ENCODE measurements at places on chromosomes 6 and 20.

DNA sequence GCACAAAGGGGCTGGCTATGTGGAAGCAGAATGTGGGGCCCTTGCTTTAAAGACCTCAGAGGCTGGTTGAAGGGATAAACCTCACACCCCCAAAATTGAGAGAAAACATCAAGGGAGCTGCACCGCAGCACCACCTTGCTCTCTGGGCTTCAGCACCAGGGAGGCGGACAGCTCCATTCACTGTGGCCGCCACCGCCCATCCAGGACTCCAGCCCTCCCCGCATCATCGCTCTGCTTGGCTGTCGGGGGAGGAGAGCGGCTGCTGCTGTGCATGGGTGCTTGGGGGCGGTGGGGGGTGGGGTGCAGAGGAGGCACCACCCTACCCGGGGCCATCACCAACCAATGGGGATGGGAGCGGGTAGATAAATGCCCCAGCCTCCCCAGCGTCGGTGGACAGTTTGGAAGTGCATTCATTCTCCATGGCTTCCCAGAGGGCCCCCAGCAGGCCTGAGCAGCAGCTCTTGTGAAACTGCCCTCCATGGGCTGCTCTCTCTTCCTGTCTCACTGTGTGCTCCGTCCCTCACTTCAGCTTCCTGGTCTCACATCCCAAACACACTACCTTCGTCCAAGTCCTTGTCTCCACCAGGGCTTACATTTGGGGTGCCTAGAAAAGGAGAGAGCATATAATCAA lies 75.7 kb upstream of the BHLHE23 start:
- no peak for DNase-seq

DNA sequence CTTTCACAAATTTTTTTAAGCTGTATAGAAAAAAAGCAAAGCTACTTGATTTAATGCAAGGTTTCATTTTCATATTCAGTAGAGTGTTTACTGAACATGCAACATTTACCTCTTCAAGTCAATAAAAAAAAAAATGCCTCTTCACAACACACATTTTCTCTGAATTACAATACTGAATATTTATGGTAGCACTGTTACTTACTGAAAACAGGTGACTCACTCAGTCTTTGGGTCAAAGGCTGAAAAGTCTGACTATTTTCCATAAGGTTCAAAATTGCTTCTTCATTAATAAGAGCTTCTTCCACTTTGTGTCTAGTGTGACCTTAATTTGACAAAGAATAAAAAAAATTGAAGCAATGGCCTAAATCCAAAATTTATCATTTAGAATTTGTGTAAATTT lies 101.9 kb downstream of the REV3L start:
- no peak for DNase-seq

GRCh38 chr6:10991115-10991514 lies 53.0 kb downstream of the ELOVL2 start:
- DNase-seq, result no peak

- DNase-seq, result no peak
Observed at GRCh38 chr6:7473805-7474719, 67.4 kb upstream of the DSP start.

GRCh38 chr6:9295644-9296043 lies 860.3 kb upstream of the SLC35B3 start:
- no peak for DNase-seq

DNA sequence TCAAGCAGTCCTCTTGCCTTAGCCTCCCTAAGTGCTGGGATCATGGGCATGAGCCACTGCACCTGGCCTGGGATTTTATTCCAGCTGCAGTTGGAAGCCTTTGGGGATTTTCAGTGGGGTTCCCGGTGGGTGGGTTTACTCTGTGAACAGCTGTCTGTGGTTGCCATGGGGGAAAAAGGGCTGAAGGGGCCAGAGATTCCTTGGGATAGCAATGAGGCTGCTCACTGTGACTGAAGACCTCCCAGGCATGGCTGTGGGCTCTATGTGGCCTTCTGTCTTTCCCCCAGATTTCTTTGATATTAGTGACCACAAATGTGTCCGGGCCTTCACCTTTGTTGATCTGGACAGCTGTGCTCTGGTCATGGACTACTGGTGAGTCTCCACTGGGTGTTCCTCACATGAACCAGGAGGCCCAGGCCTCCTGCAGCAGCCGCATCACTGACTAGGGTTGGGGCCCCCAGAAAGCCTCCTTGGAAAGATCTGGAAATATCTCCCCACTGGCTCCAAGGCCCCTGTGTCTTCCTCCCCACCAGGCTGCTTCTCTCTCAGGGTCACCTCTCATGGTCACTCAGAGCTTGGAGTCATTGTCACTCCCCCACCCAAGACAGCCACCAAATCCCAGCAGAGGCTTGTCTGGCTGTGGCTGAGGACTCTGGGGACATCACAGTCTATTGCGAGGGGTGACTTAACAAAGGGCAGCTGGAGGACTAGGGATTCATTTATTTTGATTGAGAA lies 33.4 kb downstream of the EFCAB8 start:
- DNase-seq, result no peak

GRCh38 chr6:155177363-155177961 lies 86.4 kb upstream of the CLDN20 start:
- peak; percentile 34 for DNase-seq

DNA sequence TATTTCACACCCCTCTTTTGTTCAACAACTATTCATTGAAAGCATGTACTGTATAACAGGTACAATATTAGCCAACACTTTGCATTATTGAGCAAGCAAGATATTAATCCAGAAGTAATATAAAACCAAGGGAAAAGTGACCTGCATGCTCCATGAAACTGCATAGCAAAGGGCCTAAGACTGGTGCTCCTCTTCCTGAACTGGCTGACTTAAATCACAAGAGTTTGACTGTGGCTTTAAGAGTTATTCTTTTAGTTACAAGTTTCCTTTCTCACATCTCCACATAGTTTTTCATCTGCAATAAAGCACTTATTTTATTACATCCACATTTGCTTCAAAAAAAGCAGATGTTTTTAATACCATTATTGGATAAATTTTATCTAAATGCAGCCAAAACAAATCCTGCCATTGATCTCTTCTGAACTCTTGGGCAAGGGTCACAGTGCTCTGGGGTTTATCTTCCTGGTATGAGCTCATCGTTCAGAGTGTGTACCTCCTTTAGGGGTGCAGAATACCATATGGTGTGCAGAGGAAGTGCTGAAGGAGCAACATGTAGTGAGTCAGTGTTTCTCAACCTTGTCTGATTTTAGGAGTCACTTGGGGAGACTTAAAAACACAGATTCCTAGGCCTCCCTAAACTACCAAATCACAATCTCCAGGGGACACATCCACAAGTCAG lies 1225.9 kb upstream of the MAP3K7 start:
- DNase-seq, result peak; percentile 3

- no peak for DNase-seq
Observed at GRCh38 chr6:63430985-63431519, 111.3 kb upstream of the LGSN start.

GRCh38 chr20:48893374-48893773 lies 28.1 kb upstream of the ARFGEF2 start:
- DNase-seq, result no peak

DNA sequence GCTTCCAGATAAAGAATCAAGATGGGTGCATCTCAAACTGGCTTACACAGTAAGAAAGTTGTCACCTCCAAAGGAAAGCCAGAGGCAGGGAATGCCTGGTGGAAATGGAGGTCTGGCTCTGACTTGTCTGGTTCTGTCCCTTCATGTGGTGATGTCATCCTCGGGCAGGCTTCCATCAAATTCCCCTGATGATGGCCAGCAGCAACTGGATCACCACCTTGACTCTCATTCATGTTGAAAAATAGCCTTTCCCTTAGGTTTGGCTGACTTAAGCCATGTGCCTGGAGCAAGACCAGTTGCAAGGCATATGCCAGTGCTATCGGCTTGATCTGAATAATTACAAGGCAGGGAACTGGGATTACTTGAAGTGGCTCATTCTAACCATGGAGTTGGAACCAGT lies 28.8 kb downstream of the IMPG1 start:
- DNase-seq, result no peak

- no peak for DNase-seq
Observed at GRCh38 chr20:11919581-11919980, 1.9 kb downstream of the BTBD3 start.

DNA sequence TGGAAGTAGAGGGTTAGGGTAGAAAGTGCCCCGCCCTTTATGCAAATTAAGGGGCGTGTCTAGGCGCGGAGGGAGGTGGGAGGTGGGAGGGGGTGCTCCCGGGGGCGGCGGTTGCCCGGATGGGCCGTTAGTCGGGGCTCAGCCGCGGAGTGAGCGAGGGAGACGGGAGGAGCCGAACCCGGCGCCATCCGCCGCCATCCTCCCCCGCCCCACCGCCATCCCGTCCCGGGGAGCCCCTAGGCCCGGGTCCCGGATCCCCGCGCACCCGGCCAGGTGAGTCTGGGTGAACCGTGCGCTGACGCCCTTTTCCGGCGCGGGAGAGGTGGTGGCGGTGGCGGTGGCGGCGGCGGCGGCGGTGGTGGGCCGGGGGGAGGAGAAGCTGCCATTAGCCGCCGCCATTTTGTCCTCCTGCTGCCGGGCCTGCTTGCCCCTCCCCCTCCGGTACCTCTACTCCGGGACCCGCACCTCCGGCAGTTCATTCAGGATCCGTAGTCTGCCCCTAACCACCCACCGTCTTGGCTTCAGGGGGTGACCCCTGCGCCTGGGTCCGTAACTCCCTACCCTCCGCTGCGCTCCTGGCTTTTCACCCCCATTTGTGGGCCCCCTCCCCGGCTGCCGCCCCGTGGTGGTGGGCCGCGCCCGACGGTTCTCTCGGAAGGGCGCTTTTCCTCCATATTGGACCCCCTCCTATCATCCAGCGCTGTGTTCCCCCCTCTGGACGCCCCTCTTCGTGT lies at the start of gene PRRC2A:
TSS of gene PRRC2A (plus strand) at position 130 of the 734 bp plus-strand sequence. CDS start 2,075 bp downstream, outside the sequence.
- DNase-seq, result peak; percentile 66

GRCh38 chr6:52909131-52909530 lies 367 bp downstream of the GSTA3 start:
- DNase-seq, result no peak

DNA sequence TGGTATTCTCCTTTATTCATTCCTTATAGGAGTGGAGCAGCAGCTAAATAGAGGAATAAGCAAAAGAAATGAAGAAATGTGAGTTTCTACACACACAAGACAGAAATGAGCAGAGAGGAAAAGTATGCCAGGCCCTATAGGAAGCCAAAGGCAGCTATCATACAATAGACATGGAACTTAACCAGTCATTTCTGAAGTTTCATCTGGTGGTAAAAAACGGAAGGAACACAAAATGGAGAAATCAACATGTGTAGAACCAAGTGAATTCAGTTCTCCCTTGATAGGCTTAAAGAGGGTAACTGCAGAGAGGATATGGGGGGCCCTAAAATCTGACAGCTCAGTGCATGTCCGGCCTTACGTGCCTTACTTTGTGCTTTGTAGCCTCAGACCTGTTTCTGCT lies 44.6 kb downstream of the TSBP1 start:
- no peak for DNase-seq

DNA sequence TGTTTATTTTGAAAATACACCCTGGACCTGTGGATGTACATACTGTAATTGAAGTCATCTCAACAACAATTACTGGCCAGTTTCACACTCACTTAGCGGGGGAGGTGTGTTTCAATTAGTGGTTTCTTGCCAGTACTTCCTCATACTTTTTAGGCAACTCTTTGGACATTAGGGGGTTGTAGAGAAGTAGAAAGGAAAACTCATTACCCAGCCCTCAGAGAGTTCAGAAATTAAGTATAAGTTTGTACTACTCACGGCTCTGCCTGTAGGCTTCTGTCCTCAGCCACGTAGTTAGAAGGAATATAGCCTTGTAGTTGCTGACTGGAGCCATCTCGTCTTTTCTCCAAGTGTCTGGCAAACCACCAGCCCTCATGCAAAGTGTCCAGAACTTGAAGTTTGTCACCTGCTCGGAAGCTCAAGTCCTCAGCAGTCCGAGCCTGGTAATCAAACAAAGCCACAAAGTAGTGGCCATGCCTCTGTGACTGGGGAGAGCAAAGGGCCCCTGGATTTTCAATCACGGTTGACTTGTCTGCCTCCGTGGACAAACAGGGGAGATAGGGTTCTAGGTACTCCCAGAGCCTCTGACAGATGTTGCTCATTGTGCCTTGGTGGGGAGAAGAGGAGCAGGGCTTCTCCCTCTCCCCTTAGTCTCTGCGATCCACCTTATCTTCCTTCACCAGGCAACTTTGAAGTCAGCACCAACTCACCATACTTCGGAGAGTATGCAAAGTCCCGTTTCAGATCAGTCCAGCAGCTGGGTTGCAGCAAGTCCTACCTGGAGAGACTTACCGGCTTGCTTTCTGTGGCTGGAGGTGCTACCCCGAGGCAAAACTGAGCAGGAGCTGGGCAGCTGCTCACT lies 749 bp downstream of the FRK start:
- DNase-seq, result no peak

DNA sequence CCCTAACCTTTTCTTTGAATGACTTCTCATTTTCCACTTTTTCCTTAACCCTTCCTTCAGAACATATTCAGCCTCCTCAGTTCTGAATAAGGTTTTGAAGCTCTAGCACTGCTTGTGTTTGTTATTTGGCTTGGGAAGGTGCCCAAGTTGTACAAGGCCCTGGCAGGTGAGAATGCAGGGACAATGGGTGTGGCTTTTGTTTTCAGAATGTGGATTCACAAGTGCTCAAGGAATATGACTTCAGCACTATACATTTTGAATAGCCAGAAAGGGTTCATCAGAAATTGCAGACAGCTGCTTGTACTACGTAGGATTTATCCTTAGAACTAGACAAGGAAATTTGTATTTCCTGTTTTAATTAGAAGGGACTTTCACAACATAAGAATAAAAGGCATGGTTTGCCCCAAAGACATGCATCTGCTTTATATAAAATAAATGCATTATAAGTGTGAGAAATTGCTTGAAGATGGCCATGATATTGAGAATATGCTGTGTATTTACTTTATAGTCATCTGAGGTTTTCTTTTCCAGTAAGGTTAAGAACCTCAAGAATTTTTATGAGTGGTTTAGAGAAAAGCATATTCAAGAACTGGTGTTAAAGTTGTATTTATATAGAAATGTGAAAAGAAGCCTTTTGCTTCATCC lies 29.3 kb upstream of the PRDM1 start:
- no peak for DNase-seq

- peak; percentile 47 for DNase-seq
Observed at GRCh38 chr6:108589244-108589791, 28.6 kb downstream of the FOXO3 start.

GRCh38 chr6:46530896-46531295 lies 39.6 kb upstream of the RCAN2 start:
- no peak for DNase-seq

DNA sequence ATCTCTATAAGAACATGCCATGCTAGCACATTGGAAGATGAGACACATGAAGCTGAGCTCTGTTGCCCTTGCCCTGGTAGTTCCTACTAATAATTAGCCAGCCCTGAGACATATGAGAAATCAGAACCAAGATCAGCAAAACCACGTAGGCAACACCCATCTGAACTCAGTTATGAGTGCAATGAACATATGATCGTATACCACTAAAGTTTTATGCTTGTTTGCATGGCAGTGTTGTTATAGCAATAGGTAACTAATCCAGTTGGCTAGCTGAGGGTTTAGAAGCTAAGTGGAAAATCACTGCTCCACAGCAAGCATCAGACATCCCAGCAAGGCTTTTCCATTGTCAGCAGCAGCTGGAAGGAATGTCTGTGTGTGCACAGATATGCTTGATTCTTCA lies 180.7 kb downstream of the BTBD3 start:
- no peak for DNase-seq

- DNase-seq, result no peak
Observed at GRCh38 chr6:134938896-134939295, 11.0 kb downstream of the ALDH8A1 start.

All from H4 (cell line).